BJ (cell line): ENCODE measurements at places on chromosomes 3 and 15.

- DNase-seq: no peak
These were observed 320.4 kb upstream of the RASGRP1 start for GRCh38 chr15:38885001-38885400.

- no peak for DNase-seq
These were observed 87.2 kb upstream of the PEX5L start for GRCh38 chr3:180123928-180124327.

DNA sequence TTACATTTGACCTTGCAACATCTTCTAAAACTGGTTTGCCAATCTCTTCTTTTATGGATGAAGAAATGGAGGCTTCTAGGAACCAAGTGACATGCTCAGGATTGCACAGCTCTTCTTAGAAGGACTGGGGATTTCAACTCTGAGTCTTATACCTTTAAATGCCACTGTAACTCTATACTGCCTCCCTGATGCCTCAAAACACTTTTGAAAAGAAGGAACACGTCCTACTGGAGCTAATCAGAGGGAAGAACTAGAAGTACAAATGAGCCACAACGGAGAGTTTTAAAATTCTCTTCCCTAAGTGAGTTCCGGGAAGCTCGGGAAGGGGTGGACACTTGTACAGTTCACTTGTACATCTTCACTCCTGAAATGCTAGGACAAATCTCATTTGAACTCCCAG lies 949 bp upstream of the MITF start:
- no peak for DNase-seq

- peak; percentile 52 for DNase-seq
These were observed 74.5 kb downstream of the TLE3 start for GRCh38 chr15:70023064-70023768.

DNA sequence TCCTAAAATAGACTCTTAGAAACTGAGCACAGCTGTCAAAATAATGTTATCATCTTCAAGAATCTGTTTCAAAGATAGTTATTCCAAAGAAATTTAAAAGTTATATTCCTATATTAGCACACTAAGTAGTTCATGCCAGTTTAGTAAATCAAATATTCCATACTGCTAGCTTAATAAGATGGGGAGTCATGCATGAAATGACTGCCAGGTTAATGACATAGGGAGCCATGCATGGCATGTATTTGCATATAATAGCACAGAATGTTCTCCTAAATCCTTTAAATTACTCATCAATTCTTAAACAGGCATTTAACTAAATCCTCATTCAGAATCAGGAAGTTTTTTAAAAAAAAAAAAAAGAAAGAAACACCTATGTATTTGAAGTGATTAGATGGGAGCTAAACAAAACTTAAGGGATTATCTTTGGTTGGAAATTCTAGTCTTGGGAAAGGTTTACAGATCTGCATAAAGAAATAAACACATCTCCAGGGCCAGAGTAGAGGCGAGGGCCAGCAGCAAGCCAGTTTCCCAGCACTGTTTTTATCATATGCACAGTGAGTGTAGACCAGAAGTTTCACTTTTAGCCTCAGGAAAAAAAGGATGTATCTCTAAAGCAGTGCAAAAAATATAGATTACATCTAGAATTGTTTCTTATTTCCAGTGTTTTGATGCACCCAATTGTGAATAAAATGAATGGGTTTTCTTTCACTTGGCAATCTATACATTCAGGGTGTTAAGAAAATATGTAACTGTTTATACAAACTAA lies 366.4 kb upstream of the AGTR1 start:
- no peak for DNase-seq

GRCh38 chr15:96332637-96333121 lies 2.2 kb downstream of the NR2F2 start:
- no peak for DNase-seq
